ENCODE measurements at places on chromosomes 16 and 17. TPM values are rescaled to one million over a fixed set of nuclear protein-coding genes. Genes with fewer than 3 reads are reported as not detected.

- H3K4me1 ChIP-seq, result peaks cover 14% of the 10 kb centered on the region
- no peak for DNase-seq
- H3K27ac ChIP-seq, result peak overlapping the region; percentile 30
- H3K27me3 ChIP-seq, result peaks cover 30% of the 10 kb centered on the region
- H3K36me3 ChIP-seq, result peaks cover 11% of the 10 kb centered on the region
Observed at GRCh38 chr17:80414508-80414802, 512 bp upstream of the ENDOV start.

GRCh38 chr17:48565022-48565554 is 13.1 kb downstream of the HOXB4 start:
- H3K27me3 ChIP-seq, result peaks cover 16% of the 10 kb centered on the region
- H3K4me3 ChIP-seq, result peak overlapping the region; percentile 28
- peaks cover 4% of the 10 kb centered on the region for H3K36me3 ChIP-seq

GRCh38 chr16:15786501-15786900 is 70.3 kb downstream of the MYH11 start:
- no peaks in the 10 kb centered on the region for H3K36me3 ChIP-seq
- no peak overlapping the region for H3K27ac ChIP-seq
- no peaks in the 10 kb centered on the region for H3K27me3 ChIP-seq
- no peak for DNase-seq

The NPIPB9 gene
- total RNA-seq, result 2.8 TPM

DNA sequence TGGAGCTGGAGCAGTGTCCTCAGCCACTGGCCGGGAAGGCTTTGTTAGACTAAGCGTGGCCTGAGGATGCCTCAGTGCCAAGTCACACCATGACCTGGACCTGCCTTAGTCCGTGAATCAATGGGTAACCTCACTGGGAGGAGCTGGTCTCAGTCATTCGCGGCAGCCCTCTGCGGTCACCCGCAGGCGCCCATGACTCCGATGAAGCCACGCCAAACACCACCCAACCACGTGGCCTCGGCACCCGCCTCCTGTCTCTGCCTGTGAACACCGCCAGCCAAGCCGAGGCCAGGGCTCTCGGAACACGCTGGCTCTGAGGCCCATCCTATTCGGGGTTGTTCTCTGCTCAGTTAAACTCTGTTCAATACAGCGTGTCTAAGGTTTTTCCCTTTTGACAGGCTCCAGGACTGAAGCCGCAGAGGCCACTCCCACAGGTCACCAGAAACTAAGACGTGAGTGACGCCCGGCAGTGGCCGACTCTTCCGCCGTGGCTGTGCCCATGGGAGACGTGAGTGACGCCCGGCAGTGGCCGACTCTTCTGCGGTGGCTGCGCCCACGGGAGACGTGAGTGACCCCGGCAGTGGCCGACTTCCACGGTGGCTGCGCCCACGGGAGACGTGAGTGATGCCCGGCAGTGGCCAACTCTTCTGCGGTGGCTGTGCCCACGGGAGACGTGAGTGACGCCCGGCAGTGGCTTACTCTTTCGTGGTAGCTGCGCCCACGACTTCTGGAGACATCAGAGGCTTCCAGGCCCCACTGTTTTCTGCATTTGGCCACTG is 16.8 kb upstream of the PABPN1L start:
- H3K36me3 ChIP-seq, result no peaks in the 10 kb centered on the region
- no peaks in the 10 kb centered on the region for H3K27me3 ChIP-seq
- DNase-seq, result no peak
- H3K4me1 ChIP-seq, result no peaks in the 10 kb centered on the region
- H3K4me3 ChIP-seq, result no peak overlapping the region
- no peak overlapping the region for H3K27ac ChIP-seq
